NCI-H524 treated with DMSO at 0.1 percent for 48 hours (cell line): ENCODE measurements at places on chromosomes 6 and 20.
A peak's percentile ranks its signal among the peaks of the same experiment; 100 is the strongest.

GRCh38 chr6:147057188-147057587 lies 147.0 kb upstream of the STXBP5 start:
- DNase-seq: no peak

DNA sequence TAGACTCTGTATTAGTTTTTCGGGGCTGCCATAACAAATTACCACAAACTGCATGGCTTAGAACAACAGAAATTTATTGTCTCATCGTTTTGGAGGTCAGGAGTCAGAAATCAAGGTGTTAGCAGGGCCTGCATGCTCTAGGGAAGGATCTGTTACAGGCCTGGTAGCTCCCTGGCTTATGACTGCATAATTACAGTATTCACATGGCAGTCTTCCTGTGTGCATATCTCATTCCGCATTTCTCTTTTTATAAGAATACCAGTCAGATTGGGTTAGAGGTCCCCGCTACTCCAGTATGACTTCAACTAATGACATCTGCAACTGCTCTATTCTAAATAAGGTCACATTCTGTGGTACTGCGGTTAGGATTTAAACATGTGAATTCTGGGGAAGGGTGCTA lies 59.3 kb upstream of the SLC2A12 start:
- no peak for DNase-seq

GRCh38 chr6:31079656-31080261 lies 32.6 kb downstream of the C6orf15 start:
- DNase-seq: no peak

DNA sequence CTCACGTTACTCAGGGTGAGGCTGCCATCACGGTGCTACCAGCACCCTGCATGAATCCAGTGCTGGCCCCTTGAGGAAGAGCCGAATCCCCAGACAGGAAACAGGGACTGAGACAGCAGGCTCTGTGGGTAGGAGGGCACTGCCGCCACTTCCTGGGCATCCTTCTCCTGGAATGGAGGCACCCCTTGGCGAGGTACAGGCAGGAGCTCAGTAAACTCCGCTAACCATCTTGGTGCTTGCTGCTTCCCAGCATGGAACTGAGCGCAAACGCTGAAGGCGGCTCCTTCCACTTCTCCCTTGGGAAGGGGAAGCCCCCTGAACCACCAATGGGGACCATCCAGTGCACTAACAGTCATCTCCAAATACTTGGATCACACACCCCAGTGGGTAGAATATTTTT lies 13.5 kb upstream of the CCDC167 start:
- DNase-seq: no peak

- no peak for DNase-seq
These were observed 355.2 kb upstream of the ARID1B start for GRCh38 chr6:156421933-156422332.

DNA sequence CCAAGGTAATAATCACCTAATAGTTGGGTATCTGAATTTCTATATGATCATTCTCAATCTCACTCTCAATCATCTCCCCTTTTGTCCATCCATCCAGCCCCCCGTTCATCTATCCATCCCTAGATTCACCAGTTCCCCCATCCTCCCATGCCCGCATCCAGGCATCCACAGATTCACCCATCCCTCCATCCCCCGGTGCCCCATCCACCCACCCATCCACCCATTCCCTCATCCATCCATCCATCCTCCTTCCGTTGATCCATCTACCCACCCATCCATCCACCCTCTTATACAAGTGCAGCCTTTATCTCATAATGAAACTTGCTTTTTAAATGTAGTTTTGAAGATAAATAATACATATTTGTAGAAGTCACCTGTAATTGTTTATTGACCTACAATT lies 76.5 kb downstream of the EYA4 start:
- DNase-seq: no peak

DNA sequence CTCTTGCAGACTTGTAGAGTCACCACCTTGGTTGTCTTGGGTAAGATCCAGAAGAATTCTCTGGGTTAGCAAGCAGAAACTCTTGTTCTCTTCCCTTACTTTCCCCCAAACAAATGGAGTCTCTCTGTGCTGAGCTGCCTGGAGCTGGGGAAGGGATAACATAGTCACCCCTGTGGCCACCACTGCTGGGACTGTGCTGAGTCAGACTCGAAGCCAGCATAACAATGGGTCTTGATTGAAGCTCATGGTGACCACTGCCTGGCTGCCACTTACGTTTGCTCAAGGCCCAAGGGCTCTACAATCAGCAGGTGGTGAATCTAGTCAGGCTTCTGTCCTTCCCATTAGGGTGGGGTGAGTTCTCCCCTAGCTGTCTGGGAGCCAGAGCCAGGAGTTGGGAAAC lies 15.4 kb upstream of the ERVFRD-1 start:
- no peak for DNase-seq

- no peak for DNase-seq
These were observed 96.6 kb downstream of the YTHDF1 start for GRCh38 chr20:63119121-63119962.

- no peak for DNase-seq
These were observed 977 bp downstream of the HMGN4 start for GRCh38 chr6:26539071-26539615.

- DNase-seq: no peak
These were observed 104.8 kb upstream of the LY86 start for GRCh38 chr6:6483733-6484132.

DNA sequence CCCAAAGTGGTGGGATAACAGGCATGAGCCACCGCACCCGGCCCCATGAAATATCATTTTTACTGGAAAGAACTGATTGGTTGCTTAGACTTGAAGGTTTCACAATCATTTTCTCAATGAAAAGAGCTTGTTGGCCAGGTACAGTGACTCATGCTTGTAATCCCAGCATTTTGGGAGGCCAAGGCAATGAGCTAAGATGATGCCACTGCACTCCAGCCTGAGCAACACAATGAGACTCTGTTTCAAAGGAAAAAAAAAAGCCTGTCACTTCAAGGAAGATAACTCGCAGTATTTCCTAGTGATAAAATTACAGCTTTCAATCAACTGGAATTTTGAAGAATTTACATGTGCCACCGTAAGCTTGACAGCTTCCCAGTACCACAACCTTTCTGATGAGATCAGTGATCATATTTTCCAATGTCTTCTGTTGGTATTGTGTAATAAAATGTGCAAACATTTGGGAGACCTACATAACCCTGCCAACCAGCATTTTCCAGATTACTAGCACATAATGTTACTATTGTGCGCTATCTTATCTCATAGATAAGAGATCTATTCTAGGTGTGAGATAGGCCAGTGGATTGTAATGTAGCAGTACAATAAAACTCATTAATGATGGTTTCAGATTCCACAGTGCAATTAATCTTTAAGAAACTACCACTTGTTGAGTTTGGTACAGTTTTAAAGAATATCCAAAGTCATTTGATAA lies 7.2 kb downstream of the PNLDC1 start:
- DNase-seq: no peak

- DNase-seq: peak; percentile 24
These were observed 117.4 kb downstream of the TTLL2 start for GRCh38 chr6:167442245-167442644.

DNA sequence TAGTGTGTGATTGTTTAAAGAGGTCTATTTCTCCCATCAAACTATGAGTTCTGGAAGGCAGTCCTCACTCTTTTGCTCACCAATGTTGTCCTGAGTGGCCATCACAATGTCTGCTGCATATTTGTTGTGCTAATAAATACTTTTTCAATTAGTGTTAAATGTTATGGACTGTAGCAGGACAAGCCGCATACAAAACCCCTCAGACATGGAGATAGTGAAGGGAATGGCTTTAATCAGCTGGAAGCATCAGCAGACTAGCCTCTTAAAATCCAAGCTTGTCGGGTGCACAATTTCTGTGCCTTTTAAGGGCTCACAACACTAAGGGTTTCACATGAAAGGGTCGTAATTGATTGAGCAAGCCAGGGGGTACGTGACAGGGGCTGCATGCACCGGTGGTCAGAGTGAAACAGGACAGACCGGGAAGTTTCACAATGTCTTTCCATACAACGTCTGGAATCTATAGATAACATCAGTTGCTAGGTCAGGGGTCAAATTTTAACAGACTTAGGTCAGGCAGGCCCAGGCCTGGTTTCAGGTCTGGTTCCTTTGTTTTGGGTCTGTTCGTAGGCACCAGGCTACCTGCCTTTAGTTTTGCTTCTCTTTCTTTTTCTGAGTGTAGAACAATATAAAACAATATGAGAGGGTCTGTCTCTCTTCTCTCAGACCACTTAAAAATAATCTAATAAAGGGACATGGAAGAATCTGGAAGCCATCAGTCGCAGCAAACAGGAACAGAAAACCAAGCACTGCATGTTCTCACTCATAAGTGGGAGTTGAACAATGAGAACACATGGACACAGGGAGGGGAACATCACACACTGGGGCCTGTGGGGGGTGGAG lies 327.6 kb upstream of the HTR1E start:
- DNase-seq: no peak

- DNase-seq: no peak
These were observed 26.5 kb upstream of the ANGPT4 start for GRCh38 chr20:942611-943010.

DNA sequence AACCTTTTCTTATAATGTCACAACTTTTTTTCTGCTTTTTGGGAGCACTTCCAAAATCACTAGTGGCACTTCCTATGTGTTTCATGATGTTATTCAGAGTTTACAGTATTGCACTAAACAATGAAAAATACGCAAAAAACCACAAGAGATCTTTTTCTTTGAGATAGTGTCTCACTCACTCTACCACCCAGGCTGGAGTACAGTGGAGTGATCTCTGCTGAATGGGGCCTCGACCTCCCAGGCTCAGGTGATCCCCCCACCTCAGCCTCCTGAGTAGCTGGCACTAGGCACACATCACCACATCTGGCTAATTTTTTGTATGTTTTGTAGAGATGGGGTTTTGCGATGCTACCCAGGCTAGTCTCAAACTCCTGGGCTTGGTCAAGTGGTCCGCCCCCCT lies 158.7 kb downstream of the COL21A1 start:
- no peak for DNase-seq

GRCh38 chr20:12201289-12201991 lies 283.7 kb downstream of the BTBD3 start:
- DNase-seq: no peak

DNA sequence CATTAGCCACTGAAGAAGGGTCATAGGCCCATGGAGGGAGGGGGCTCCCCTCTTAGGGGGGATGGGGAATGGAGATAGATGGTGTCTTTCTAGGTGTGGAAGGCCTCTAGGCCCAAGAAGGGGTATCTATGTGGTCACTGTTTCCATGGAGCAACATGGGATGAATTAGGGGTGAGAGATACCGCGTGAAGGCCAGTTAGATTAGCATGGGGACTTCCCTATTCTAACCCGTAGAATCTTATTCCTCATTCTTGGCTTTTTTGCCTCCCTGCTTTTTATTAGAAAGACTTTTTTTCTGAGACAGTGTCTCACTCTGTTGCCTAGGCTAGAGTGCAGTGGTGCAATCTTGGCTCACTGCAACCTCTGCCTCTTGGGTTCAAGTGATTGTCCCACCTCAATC lies 3.2 kb downstream of the RAB44 start:
- no peak for DNase-seq

DNA sequence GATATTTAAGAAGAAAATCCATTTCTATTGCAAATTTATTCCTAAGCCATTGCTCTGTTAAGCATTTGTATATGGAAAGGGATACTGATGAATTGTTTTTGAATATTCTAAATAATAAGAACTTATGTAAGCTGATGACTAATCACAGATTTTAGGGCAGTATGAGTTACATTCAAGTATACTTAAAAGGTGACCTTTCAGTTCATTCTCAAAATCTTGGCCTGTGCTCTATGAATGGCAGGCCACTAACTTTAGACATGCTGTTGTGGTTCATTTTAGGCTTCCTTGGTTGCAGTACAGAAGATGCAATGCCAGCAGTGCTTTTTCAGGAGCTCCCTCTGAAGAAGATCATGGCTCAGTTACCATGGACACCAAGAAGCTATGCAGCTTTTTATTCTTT lies 380.4 kb downstream of the CENPW start:
- no peak for DNase-seq

- DNase-seq: no peak
These were observed at the start of gene PLAGL1 for GRCh38 chr6:144008120-144008811. TSS of gene PLAGL1 (minus strand) at chr6:144008259. CDS start at chr6:143948136, 60,123 bp downstream.

DNA sequence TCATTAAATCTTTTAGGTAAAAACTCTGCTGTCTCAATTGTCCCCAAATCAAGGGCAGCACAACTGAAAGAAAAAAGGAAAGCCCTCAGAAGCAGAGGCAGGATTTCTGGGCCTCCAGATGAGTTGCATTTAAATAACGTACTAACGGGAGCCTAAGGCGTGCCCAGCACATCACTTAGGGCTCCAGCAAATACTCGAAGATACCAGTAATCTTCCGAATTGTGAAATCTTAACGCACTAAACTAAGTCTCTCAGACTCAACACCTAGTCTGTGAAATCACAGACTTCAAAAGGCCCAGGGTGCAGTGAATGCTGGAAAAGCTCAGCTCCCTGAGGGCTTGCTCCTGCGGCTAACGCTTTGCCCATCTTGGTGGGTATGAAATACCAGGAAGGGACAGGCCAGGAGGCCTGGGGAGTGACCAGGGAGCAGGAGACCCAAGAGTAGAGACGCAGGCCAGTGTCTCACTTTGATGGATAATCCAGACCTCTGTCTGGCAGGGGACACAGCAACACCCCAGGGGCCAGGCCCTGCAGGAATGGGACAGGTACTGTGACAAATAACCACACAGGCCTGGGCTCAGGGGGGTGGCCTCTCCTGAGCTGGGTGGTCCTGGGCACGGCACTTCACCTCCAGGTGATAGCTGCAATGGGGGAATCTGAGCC lies 36.4 kb downstream of the RRBP1 start:
- no peak for DNase-seq

DNA sequence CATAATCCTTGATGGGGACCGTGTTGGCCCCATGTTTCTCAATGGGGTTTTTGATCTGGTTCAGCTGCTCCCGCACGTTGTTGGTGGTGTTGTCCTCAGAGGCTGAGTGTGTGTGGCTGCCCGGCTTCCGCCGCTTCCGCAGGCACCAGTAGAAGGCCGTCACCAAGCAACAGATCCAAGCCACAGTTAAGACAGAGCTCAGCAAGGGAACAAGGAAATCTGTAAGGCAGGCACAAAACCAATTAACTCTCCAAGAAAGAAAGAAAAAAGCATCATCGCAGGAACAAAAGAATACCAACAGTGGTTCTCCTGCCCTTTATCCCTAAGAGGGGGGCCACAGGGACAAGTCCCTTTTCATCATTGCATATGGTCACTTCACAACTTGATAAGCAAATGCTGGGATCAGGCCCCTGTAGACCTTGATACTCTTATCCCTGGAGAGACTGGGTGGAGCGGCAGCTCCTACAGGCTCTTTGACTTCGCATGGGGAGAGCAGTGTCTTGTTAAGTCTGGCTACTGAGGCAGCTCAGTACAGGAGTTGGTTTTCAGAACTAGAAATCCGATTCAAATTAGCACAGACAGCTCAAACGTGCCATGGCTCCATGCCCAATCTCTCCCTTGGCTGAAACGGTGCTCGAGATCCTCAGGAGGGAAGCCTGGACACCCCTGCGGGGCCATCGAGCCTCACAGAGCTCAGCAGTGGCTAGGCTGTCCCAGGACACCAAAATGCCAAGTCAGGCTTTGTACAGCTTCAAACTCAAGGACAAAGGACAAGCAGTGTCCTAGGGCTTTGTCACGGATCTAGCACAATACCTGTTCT lies 33.9 kb downstream of the JAG1 start:
- DNase-seq: no peak
